ENCODE measurements at places on chromosomes 6 and 20. TPM values are rescaled to one million over a fixed set of nuclear protein-coding genes. Genes with fewer than 3 reads are reported as not detected.

GRCh38 chr20:56098981-56099500 is 93.7 kb upstream of the CBLN4 start:
- no peak for DNase-seq

GRCh38 chr20:34382174-34382573 is 19.1 kb downstream of the ITCH start:
- no peak for DNase-seq

DNA sequence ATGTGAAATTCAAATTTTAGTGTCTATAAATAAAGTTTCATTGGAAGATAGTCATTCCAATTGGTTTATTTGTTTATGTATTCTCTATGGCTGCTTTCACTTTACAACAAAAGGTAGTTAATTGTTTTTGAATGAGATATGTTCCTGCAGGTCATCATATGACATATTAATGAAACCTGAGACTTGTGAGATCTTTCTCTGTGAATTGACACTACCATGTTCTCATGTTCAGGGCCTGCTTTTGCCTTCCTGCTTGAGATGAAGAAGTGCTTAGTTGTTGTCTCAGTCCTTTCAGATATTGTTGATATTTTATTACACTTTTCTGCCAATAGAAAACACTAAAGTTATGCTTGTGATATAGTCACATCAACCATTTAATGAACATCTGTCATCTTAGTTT is 132.5 kb downstream of the UTRN start:
- no peak for DNase-seq

DNA sequence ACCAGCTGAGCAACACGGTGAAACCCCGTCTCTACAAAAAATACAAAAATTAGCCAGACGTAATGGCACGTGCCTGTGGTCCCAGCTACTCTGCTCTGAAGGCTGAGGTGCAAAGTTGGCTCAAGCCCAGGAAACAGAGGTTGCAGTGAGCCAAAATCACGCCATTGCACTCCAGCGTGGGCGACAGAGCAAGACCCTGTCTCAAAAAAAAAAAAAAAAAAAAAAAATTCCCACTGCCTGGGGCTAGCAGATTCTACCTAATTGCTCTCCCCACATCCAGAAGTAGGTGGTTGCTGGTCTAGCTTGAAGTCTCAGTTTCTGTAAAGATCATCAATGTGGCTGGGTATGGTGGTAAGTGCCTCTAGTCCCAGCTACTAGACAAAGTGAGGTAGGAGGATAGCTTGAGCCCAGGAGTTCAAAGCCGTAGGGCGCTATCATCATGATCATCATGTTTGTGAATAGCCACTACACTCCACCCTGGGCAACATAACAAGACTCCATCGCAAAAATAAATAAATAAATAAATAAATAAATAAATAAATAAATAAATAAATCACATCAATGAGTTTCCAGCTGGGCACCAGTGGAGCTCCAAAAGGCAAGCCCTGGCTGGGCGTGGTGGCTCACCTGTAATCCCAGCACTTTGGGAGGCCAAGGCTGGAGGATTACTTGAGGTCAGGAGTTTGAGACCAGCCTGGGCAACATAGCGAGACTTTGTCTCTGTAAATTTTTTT is 6.3 kb upstream of the AP5S1 start:
- DNase-seq, result no peak

- DNase-seq, result no peak
These were observed 16.8 kb upstream of the BNIP5 start for GRCh38 chr6:36353411-36353915.

GRCh38 chr6:90008908-90009501 is 114.7 kb downstream of the GJA10 start:
- no peak for DNase-seq

DNA sequence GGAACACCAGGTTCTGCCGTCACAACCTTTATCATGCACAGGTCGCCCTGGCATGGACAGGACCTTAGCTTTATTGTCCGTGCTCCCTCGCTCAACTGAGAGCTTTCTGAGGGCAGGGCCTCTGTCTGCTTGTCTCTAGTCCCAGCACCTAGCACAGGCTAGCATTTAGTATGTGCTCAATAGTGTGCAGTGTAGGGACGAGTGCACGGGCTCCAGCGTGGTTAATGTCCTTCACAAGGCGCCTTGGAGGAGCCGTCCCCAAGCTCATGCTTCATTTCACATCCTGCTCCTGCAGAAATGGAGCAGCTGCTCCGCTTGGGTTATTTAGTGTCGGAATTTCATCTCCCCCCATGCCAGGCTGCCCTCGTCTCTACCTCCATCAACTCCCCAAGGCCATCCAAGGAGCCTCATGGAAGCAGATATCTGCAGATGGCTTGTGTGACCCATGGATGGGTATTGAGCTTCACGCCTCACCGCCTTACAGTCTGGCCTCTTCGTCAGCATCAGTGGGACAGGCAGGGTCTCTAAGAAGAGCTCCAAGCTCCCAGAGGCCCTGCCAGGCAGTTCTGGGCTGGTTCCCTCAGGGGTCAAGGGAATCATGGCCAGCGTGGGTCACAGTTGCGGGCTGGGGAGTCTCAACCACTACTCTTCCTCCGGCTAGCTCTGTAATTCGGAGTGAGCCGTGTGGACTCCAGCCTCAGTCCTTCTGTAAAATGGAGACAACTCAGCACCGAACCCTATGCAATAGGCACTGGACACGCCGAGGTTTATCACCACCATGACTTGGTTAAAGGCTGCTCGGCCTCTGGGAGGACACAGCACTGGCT is 60.8 kb upstream of the APCDD1L start:
- no peak for DNase-seq

- DNase-seq, result no peak
These were observed 11.8 kb downstream of the ENPP1 start for GRCh38 chr6:131819572-131820124.

GRCh38 chr6:68473433-68474210 is 161.5 kb upstream of the ADGRB3 start:
- DNase-seq, result no peak

DNA sequence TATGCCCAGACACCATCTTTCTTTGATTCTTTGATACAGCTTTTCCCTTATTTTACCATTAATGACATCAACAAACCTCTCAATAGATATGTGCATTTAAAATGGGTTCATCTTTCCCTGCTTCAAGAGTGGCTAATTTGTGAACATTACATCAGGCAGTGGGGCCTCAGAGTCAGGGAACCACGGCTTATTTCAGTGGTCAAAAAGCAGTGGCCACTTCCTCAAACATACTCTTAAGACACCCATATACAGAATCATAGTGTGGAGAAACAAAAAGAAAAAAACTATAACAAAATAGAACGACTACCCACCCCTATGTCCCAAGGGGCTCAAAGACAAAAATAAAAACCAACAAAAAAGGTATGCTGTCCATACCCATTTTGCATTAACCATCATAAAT is 12.9 kb downstream of the SALL4 start:
- no peak for DNase-seq

GRCh38 chr6:116666869-116667268 is 1.7 kb downstream of the ZUP1 start:
- no peak for DNase-seq

- DNase-seq, result no peak
These were observed 5.1 kb upstream of the BPI start for GRCh38 chr20:38298768-38299288.

DNA sequence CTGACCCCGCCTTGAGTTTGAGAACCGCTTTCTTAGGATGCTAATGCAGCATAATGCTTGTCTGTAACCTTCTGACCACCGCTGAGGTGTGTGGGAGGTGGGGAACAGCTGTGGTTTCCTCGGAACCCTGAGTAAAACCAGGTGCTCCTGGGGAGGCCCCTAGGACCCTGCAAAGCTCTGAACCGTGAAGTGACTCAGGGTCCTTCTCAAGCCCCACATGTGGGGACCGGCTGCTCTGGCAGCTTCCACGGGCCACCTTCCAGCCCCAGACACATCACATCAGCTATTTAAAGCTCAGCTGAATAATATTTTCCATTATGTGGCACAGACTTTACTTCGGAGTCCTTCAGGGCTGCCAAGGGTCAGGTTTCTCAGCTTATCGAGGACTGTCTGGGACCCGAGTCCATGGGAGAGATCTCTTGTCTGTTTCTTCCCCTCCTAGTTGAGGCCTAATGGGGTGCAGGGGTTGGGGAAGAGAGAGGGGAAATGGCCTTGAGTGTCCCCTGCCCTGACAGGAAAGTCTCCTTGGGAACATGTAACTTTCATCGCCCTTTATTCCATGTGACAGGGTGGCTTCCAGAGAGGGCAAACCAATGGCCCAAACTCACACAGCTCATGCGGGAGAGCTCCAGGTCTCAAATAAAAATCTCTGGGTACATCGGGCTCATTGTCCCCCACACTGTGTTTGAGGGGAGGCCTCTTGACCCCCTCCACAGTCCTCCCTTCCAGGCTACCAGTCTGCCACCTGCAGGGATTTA is 186.1 kb upstream of the SLC24A3 start:
- no peak for DNase-seq

- no peak for DNase-seq
These were observed 452.7 kb downstream of the PREX1 start for GRCh38 chr20:48374991-48375595.

- DNase-seq, result no peak
These were observed 39.4 kb downstream of the PRDM13 start for GRCh38 chr6:99645986-99646385.

DNA sequence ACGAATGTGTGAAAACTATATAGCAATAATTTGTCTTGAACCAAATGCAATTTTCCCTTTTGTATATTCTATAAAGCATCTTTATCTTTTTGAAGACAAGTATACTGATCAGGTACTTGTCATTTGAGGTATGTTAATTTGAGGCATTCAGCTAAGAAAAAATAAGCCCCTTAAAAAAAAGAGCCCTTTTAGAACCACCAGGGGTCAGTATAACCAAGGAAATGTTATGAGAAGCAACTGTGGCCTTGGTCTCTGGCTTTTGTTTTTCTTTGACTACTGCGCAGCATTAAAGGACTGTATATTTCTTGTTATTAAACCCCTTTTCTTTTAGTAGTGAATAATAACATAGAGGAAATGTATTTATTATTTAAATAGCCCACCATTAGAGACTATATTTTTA is 43.1 kb downstream of the CD109 start:
- DNase-seq, result peak; percentile 6

DNA sequence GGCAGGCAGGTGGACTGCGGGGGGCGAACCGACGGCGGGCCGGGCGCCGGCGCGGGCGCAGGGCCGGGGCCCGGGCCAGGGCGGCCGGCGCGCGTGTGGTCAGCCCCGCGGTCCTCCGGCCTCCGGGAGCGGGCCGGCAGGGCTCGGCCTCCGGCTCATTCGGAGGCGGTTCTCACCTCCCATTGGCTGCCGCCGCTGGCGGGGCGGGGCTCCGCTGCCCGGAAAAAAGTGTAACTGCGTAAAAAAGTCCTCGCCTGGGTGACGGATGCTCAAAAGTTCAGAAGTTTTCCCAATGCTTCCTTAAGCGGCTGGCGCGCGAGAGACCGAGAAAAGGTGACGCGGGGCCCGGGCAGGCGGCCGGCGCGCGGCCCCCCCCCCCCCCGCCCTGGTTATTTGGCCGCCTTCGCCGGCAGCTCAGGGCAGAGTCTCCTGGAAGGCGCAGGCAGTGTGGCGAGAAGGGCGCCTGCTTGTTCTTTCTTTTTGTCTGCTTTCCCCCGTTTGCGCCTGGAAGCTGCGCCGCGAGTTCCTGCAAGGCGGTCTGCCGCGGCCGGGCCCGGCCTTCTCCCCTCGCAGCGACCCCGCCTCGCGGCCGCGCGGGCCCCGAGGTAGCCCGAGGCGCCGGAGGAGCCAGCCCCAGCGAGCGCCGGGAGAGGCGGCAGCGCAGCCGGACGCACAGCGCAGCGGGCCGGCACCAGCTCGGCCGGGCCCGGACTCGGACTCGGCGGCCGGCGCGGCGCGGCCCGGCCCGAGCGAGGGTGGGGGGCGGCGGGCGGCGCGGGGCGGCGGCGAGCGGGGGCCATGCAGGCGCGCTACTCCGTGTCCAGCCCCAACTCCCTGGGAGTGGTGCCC is at the start of gene FOXC1:
TSS of gene FOXC1 (plus strand) at position 268 of the 849 bp plus-strand sequence. CDS start at position 799, 531 bp downstream.
- DNase-seq, result peak; percentile 90

DNA sequence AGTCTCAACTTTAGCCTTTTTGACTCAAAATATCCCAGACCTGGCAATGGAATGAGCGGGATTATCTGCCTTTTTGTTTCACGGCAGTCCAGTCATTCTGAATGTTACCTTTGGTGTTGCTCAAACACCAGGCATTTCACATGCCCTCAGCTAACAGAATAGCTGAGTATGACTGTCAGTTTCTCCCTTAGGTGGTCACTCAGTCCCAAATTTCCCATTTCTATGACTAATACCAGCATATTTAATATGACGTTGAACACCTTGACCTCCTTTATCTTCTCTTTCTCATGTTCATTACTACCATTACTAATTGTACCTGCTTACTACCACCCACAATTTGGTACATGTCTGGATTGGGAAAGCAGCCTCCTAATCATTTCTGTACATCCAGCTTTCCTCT is 65.2 kb downstream of the EDN1 start:
- no peak for DNase-seq

DNA sequence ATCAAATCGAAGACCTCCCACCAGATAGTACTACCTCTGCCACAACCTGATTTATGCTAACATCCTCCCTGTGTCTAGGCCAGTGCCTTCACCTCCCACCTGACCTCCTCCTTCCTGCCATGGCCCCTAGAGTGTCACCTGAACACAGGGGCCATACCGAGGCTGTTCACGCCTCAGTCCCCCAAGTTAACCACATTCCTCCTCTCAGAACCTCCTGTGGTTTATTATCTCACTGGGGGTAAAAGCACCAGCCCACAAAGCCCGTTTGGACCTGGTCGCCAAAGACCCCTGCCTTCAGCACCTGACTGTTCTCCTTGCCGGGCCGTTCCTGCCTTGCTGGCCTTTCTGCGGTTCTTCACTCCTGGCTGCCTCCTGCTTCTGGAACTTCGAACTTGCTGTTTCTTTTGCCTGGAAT is 13.7 kb downstream of the MAS1 start:
- no peak for DNase-seq

GRCh38 chr6:125954735-125955339 is 1.7 kb upstream of the HINT3 start:
- DNase-seq, result no peak

GRCh38 chr6:16751251-16751946 is 9.9 kb downstream of the ATXN1 start:
- DNase-seq, result no peak

The LRRN4 gene
- total RNA-seq, result 0.13 TPM

The HLA-DOA gene
- total RNA-seq, result 7.3 TPM

The PLAGL2 gene
- 23.7 TPM for total RNA-seq

The FILIP1 gene
- total RNA-seq, result 32.0 TPM

The FOXS1 gene
- total RNA-seq, result 9.6 TPM

The SLC26A8 gene
- total RNA-seq, result 0.97 TPM

The PNLDC1 gene
- not detected for total RNA-seq

The AKAP12 gene
- 70.1 TPM for total RNA-seq

The YTHDF1 gene
- 62.1 TPM for total RNA-seq

The SLC22A7 gene
- not detected for total RNA-seq

The C4B gene
- 4.6 TPM for total RNA-seq

The SAMD5 gene
- total RNA-seq, result 4.7 TPM

The PAX1 gene
- not detected for total RNA-seq

All from endothelial cell (in vitro differentiated cells).